ENCODE measurements at places on chromosomes 11 and 22.

GRCh38 chr11:78039919-78040671 is 17.0 kb upstream of the KCTD14 start:
- peak; percentile 16 for DNase-seq

DNA sequence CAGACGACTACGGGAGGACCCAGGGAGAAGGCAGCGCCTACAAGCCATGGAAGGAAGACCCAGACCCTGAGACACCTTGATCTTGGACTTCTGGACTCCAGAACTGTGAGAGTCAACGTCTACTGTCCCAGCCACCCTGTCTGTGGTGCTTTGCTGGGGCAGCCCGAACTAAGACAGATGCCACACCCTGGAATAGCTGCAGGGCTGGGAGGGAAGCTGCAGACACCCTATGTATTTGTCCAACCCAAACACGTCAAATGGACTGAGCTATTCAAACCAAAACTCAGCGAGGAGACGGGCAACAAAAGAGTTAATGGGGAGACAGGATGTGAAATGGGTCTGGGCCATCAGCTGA is 169.3 kb downstream of the CTTN start:
- no peak for DNase-seq

- peak; percentile 25 for DNase-seq
Measured at GRCh38 chr11:17519061-17519885, 24.9 kb downstream of the USH1C start.

GRCh38 chr11:78809931-78810541 is 235.4 kb upstream of the NARS2 start:
- no peak for DNase-seq

DNA sequence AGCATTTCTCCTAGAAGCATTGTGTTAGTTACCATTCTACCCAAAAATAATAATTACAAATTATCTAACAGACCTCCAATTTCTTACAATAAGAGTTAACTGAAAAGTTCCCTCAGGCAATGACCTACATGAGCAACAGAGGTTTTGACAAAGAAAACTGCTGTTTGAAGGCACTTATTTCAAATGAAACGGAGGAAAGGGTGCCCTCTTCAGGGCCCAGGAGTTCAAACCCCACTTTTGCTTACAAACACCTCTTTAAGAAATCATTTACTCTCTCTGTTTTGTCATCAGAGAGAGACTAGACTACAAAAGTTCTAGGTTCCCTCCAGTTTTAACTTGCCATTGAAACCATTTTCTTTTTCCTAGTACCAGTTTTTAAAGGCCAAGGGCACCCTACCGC is 56.7 kb downstream of the AMBRA1 start:
- DNase-seq, result peak; percentile 7

DNA sequence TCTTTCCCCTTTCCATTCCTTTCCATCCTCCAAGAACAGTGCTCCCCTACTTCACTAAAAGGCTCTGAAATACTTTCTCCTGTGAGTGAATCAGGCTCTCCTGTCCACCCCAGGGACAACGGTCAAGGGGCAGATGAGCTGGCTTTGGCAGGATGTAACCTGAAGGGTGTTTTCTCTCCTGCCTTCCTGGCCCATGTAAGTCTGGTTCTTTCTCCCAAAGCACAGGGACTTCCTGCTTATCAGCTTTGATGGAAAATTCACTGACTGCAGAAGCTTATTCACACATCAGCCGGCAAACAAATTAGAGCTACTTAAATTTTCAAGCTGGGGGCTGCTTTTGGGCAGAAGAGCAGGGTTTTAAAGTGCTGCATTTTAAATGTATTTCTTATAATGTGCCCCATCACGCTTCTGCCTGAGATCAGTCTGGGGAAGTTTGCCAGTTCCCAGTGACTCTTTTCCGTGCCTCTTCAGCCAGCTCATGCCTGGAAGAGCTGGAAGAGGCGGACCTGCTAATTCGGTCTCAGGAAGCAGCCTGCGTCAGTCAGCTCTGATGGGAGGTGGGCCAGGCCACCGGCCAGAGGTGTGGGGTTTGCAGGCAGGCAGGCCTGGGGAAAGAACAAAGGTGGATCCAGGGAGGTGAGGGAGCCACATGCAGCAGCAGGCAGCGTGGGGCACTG is 140.4 kb upstream of the TBCEL start:
- no peak for DNase-seq

- DNase-seq, result peak; percentile 95
Measured at GRCh38 chr11:117671370-117671769, 125.6 kb downstream of the DSCAML1 start.

DNA sequence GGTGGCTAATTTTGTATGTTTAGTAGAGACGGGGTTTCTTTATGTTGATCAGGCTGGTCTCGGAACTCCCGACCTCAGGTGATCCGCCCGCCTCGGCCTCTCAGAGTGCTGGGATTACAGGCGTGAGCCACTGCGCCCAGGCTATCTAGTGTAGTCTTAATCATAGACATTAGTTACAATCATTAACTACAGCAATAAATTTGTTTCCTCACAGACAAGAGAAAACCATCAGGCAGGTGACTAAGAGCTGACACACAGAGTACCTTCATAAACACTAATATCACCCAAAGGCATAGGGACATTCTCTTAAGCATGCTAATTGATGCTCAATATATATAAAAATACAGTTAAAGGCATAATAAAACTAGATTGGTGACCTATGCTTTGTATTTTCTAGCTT is 19.4 kb downstream of the SDHD start:
- DNase-seq, result no peak

DNA sequence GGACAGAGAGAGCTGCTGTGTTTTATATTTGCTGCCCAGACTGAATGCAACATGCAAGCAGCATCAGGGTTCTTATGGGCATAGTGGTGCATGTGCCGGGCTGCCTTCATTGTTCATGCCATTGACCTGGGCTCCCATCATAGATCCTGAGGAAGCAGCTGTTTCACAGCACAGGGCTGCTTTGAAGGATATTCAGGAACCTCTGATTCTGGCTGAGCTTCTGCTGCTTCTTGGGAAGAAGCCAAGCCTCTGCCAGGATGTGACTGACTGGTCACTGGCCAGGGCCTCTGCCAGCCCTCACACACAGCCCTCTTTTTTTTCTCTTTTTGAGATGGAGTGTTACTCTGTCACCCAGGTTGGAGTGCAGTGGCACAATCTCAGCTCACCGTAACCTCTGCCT is 43.3 kb downstream of the CYB5R2 start:
- DNase-seq, result no peak

DNA sequence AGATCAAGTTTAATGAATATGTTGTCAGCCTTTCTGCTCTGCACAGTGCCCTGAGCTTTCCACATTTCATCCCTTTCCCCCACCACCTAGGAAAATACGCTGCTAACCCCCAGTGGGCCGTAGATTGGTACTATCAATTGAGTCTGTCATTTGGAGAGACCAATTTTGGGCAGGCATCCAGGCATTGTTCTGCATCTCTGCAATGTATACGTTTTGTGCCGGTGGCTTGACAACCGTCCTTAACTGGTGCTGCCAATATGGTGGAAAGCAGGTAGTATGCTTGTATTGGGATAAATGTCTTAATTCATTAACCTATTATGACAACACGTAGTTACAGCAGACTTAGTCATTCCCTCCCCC is 1.3 kb downstream of the ELMOD1 start:
- DNase-seq, result no peak

GRCh38 chr11:58912124-58912523 is 27.2 kb upstream of the GLYATL1 start:
- DNase-seq, result no peak

- DNase-seq, result peak; percentile 87
Measured at GRCh38 chr11:8934742-8935488, 2.2 kb upstream of the C11orf16 start.

- DNase-seq, result no peak
Measured at GRCh38 chr11:124707829-124708228, 31.9 kb upstream of the NRGN start.

- no peak for DNase-seq
Measured at GRCh38 chr11:34114014-34114413, 8.6 kb downstream of the NAT10 start.

- DNase-seq, result no peak
Measured at GRCh38 chr11:134433251-134433650, 21.2 kb upstream of the B3GAT1 start.

DNA sequence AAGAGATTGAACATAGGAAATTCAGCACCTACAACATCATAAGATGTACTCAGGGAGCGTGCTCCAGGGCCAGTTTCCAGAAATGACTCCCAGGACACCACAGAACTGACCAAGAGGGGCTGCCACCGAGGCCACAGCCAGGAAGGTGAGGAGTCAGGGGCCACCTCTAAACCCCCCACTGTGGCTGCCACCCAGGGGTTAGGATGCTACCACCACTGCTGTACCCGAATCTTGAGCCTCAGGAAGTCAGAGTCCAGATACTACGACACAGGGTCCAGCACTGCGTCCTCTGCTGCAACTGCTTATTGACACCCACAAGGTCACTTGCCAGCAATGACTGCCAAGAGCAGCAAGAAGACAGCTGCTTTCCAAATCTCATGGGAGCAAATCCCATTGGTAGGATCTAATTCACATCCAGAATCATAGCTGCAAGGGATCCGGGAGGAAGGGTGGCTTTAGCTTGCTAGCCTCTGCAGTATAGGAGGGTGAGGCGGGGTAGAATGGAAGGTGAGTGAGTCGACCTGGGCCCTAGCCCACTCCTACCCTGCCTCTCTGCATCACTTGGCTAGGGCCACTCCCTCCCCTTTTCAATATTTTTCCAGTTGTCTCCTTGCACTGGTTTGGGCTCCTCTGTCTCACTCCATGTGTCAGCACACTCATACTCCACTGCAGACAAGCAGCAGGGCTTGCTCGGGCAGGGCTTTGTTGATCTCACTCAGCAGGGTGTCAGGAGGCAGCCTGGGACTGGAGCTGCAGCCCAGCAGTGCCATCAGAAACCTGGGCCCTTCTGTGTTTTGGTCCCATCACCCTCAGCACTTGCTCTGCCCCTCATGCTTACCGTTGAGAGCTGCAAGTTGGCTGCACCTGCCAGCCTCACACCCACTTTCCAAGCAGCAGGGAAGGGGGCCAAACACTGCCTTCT is 18.1 kb upstream of the CYTH4 start:
- DNase-seq, result no peak

DNA sequence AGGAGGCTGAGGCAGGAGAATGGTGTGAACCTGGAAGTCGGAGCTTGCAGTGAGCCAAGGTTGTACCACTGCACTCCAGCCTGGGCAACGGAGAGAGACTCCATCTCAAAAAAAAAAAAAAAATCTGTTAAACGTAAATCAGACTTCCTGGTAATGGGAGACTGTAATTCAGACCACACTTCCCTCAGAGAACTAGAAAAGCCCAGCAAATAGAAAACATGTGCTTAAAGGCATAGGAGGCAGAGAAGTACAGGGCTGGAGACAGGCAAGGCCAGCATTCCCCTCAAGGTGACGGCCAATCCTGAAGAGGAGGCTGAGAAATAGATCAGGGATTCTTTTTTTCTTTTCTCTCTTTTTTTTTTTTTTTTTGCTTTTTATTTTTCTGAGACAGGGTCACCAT is 8.2 kb downstream of the GGT5 start:
- DNase-seq, result no peak

DNA sequence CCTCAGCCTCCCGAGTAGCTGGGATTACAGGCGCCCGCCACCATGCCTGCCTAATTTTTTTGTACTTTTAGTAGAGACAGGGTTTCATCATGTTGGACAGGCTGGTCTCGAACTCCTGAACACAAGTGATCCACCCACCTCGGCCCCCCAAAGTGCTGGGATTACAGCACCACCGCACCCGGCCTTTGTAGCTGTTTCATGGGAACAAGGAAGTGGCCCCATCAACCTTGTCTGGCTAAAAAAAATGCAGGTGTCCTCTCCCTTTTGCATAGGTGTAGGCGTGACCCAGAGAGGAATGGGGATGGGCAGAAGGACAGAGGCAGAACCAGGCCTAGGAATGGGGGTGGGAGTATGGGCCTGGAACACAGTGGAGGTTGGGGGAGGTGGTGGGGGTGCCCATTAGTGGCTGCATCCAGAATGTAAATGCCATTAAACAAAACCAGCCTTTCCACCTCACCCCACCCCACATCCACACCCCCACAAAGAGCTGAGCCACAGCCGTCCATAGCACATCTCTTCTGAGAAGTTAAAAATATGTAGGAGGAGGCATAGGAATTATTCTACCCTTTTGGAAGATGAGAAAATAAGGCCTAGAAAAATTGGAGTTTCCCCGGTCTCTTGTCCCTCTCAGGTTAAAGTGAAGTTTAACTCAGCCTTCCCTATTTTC is 22.8 kb upstream of the SCGB1A1 start:
- DNase-seq, result no peak

- DNase-seq, result no peak
Measured at GRCh38 chr22:44599084-44599483, 101.1 kb upstream of the RTL6 start.

DNA sequence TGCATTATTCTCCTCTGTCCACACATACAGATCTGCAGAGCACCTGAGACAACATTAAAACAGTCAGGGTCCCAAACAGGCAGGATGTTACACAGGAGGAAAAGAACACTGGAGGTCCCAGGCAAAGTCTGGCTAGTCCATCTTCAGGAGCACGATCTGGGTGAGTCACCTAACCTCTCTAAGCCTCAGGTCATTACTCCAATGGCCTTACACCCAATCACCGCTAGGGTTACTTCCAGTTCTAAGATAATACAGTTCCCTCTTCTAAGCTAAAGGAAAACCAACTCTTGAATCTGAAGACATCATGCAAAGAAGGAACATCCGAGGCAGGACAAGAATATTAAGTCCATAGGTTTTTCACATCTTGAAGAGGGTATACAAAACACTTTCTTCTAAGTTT is 24.5 kb downstream of the ASCC2 start:
- no peak for DNase-seq

- DNase-seq, result no peak
Measured at GRCh38 chr11:44267006-44267749, 42.8 kb downstream of the ALX4 start.

DNA sequence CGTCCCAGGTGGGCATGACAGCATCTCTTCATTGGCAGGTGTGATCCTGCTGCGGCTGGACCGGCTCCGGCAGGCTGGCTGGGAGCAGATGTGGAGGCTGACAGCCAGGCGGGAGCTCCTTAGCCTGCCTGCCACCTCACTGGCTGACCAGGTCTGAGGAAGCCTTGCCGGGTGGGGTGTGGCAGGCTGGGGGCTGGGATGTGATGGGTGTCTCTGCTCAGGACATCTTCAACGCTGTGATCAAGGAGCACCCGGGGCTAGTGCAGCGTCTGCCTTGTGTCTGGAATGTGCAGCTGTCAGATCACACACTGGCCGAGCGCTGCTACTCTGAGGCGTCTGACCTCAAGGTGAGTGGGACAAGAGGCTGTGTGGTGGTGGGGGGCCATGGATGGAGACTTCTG is 3.5 kb downstream of the LARGE2 start:
- no peak for DNase-seq

DNA sequence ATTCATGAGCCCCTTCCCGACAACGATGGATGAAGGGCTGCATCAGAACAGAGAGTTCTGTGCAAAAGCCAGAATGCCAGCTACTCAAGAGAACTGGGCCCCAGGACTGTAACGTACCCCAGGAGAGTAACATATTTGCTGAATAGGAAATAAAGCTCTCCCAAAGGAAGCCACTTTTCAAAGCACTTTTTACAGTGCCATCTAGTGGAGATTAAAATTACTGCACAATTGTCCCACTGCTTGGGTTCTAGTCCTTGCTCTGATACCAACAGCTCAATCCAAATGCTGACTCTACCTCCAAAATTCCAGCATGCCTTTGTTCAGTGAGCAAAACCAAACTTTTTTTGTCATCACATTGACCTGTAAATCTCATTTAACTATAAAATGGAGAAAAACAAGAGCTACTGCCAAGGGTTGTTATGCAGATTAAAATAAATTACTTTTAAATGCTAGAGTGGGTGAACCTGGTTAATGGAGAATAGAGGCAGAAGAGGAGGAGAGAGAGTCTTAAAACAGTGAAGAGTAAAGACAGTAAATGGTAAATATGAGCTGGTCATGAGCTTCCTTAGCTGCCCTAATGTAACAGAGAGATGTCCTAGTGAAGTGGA is 87.6 kb upstream of the FSHB start:
- DNase-seq, result peak; percentile 70

- DNase-seq, result no peak
Measured at GRCh38 chr11:83909579-83910534, 623.7 kb upstream of the CCDC90B start.

All from NCI-H82 (cell line).